ENCODE measurements at places on chromosomes 16 and 17.

GRCh38 chr16:67269766-67270165 lies 9.6 kb upstream of the PLEKHG4 start:
- no peak for DNase-seq

GRCh38 chr16:23801378-23801777 lies 34.4 kb upstream of the PRKCB start:
- DNase-seq, result peak; percentile 15

GRCh38 chr16:83238949-83239691 lies 568.7 kb upstream of the HSBP1 start:
- no peak for DNase-seq

- no peak for DNase-seq
Measured at GRCh38 chr16:57688487-57688986, 6.1 kb upstream of the DRC7 start.

GRCh38 chr17:33551911-33552310 lies 258.8 kb upstream of the ASIC2 start:
- DNase-seq, result no peak

- DNase-seq, result no peak
Measured at GRCh38 chr16:89815639-89816348, 653 bp downstream of the FANCA start.

DNA sequence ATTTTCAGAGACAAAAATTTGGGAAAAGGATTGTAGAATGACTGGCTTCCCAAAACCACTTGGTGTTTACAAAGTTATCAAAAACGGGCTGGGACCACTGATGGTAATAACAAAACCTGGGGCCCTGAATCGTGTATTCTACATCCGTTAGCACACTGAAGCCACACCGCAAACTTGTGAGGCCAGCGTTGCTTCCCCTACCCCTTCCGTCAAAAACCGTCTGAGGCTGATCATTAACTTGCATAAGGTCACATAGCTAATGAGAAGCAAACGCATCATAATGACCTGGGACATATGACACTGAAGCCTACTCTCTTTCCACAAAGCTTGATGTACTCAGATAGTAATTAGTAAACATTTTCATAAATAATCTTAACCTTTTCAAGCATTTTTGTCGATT lies 704.3 kb downstream of the MAF start:
- no peak for DNase-seq

Data from NCI-H1048 (cell line).